ENCODE measurements at places on chromosomes 16 and 17. TPM values are rescaled to one million over a fixed set of nuclear protein-coding genes. Genes with fewer than 3 reads are reported as not detected.

- H3K36me3 ChIP-seq = peaks cover 2% of the 10 kb centered on the region
- H3K27ac ChIP-seq = peak overlapping the region; percentile 85
- peak overlapping the region; percentile 91 for H3K4me3 ChIP-seq
Observed at GRCh38 chr16:73057291-73058210, 9.6 kb upstream of the ZFHX3 start.

DNA sequence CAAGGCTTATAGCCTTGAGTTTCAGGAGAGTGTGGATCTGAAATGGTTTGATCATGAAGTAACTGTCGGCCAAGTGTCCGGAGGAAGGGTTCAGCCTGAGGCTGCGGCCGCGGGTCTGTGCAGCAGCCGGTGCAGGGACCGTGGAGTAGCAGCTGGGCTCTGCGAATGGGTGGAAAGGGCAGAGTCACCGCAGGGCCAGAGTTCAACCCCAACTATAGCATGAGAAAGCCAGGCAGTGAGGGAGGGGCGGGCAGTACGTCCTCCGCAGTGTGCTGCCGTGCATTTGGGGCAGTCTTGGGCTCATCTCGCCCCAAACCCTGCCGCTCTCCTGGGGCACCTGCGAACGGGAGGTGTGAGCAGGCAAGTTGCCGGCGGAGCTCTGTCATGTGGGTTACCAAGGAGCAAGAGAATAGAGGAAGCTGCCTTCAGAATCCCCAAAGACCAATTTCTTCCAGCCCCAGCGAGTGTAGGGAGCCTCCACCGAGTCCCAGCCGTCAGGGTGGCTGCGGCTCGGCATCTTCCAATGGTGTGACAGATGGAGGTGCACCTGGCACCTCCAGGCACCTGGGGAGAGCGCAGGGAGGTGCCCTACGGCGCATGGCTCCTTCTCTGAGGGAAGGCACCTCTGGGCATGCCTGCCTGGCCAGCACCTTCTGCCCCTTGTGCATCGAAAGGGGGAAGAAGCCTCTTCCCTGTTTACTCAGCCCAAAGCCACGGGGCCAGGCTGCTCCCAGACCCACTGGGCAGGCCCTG, 87.3 kb downstream of the RPA1 start:
- H3K4me3 ChIP-seq = no peak overlapping the region
- H3K27me3 ChIP-seq = peaks cover 8% of the 10 kb centered on the region
- H3K36me3 ChIP-seq = no peaks in the 10 kb centered on the region

DNA sequence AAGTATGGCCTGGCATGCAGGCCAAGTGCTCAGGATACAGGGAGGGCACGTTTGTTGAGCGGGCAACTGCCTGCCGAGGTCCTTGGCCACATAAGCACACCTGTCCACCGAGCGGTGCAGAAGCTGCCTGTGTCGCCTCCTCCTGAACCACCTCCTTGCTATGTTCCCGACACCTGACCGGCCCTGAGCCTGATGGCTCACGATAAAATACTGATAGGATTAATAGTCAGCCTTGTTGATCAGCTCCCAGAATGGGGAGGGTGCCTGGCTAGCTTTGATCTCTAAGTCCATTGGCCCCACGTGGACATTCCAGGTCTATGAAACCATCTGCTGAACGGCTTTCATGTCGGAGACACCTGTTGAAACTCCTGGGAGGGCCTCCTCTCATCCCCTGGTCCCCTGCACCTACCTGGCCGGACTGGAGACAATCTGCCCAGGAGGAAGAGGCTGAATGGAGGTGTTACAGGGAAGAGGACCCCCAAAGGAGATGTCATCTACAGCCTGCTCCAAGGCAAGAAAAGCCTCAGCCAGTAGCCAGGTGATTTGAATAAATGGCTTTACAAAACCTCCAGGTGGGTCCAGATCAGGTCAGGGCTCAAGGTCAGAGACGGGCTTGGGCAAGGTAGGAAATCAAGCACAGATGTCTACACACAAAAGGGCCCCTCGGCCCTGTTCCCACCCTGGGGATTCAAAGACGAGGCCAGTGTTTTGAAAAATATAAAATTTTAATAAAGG, 33.4 kb downstream of the AXIN2 start:
- H3K4me3 ChIP-seq = no peak overlapping the region
- peaks cover 36% of the 10 kb centered on the region for H3K36me3 ChIP-seq
- H3K4me1 ChIP-seq = peaks cover 33% of the 10 kb centered on the region
- peaks cover 7% of the 10 kb centered on the region for H3K27me3 ChIP-seq
- DNase-seq = no peak
- no peak overlapping the region for H3K27ac ChIP-seq

GRCh38 chr16:27401768-27402568, at the start of gene IL21R:
Gene IL21R, plus strand, starts transcription at chr16:27402174. Its CDS starts 27,898 bp downstream, at chr16:27430072.
- DNase-seq = peak; percentile 87
- peak within 1 kb of the TSS; percentile 98 for H3K4me3 ChIP-seq
- peaks cover 58% of the 10 kb centered on the region for H3K4me1 ChIP-seq

DNA sequence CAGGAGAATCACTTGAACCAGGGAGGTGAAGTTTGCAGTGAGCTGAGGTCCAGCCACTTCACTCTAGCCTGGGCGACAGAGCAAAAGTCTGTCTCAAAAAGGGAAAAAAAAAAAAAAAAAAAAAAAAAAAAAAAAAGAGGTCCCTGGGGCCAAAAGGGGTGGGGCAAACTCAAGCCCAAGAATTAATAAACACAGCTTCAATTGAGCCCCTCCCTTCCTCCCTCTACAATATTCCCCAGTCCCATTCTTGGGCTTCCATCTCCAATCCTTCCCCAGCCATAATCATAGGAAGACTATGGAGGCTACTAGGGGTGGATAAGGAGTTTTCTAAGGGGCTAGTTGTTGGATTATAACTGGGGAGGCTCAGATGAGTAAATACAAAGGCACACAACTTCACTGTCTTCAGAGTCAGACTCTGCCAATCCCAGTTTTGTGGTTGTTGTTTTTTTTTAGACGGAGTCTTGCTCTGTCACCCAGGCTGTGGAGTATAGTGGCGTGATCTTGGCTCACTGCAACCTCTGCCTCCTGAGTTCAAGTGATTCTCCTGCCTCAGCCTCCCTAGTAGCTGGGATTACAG, 9.5 kb downstream of the CAVIN1 start:
- no peak overlapping the region for H3K27ac ChIP-seq
- peaks cover 2% of the 10 kb centered on the region for H3K36me3 ChIP-seq
- peaks cover 19% of the 10 kb centered on the region for H3K4me1 ChIP-seq
- no peak overlapping the region for H3K4me3 ChIP-seq

DNA sequence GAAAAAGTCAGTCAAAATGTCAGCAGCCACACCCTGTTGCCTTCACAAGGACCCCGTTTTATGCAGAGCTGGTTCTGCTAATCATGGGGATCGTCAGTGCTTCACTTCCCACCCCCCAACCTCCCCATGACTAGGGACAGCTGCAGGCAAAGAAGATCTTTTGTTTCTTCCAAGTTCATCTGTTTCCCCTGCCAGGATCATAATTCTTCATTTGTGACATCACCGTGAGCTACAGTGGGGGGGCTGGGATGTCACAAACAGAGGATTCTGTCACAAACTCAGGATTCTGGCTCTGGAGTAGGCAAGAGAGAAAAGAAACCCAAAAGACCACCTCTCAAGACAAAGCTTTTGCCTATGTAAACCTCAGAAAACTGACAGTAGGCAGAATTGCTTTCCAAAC, 24.7 kb downstream of the DNAJC7 start:
- H3K4me3 ChIP-seq = no peak overlapping the region
- no peak overlapping the region for H3K27ac ChIP-seq
- DNase-seq = no peak
- peaks cover 57% of the 10 kb centered on the region for H3K36me3 ChIP-seq
- no peaks in the 10 kb centered on the region for H3K27me3 ChIP-seq
- no peaks in the 10 kb centered on the region for H3K4me1 ChIP-seq

DNA sequence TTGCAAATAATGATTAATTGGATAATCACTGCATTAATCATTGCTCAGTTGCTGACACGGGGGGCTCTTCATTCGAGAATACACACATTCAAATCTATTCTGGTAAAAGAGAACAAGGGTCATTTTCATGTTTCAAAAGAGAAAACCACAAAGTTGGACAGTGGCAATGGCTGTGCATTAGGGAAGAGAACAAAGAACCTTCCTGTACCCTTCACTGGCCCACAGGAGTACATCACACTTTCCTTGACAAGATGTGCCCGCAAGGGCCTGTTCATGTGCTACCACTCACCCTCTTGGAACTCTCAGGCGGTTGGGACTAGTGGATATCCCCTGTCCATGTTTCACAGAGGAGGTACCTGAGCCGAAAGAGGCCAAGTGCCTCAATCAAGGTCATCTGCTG, 223.2 kb downstream of the ZFHX3 start:
- no peaks in the 10 kb centered on the region for H3K4me1 ChIP-seq
- no peak overlapping the region for H3K27ac ChIP-seq
- no peak for DNase-seq
- H3K4me3 ChIP-seq = no peak overlapping the region
- no peaks in the 10 kb centered on the region for H3K36me3 ChIP-seq

DNA sequence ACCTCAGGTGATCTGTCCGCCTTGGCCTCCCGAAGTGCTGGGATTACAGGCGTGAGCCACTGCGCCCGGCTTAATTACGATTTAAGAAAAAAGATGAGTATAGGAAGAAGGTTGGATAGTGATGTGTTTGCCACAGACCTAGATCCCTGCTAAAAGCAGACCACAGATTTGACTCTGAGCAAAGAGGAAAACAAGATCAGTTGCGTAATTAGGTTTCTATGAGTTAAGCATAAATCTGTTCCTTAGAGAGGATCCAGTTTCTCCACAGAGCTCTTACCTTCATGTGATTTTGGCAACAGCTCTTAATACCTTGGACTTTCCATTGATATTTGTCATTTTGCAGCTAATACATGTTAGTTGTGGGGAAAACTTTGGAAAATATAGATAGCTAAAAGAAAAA, 31.1 kb downstream of the CDH1 start:
- no peak for DNase-seq
- no peaks in the 10 kb centered on the region for H3K36me3 ChIP-seq
- H3K27ac ChIP-seq = no peak overlapping the region
- H3K4me3 ChIP-seq = no peak overlapping the region

DNA sequence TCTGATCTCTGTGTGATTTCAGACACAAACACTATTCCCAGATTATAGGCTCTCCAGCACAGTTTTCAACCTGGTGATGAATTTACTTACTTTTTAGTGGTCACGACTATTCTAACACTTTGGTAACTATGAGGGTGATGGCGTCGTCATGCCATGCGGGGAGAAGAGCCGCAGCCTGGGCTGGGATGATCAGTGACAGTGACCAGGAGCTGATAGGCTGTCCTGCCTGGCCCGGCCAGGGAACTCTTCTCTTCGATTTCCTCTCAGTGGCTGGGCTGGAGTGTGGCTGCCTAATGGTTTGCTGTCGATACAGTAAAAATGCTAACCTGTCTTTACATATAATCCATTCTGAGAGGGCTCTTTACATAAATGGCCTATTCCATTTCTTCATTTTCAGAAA, 113.1 kb downstream of the IRX3 start:
- H3K36me3 ChIP-seq = no peaks in the 10 kb centered on the region
- no peak overlapping the region for H3K4me3 ChIP-seq
- no peak for DNase-seq
- H3K27ac ChIP-seq = no peak overlapping the region
- H3K27me3 ChIP-seq = peaks cover 28% of the 10 kb centered on the region

DNA sequence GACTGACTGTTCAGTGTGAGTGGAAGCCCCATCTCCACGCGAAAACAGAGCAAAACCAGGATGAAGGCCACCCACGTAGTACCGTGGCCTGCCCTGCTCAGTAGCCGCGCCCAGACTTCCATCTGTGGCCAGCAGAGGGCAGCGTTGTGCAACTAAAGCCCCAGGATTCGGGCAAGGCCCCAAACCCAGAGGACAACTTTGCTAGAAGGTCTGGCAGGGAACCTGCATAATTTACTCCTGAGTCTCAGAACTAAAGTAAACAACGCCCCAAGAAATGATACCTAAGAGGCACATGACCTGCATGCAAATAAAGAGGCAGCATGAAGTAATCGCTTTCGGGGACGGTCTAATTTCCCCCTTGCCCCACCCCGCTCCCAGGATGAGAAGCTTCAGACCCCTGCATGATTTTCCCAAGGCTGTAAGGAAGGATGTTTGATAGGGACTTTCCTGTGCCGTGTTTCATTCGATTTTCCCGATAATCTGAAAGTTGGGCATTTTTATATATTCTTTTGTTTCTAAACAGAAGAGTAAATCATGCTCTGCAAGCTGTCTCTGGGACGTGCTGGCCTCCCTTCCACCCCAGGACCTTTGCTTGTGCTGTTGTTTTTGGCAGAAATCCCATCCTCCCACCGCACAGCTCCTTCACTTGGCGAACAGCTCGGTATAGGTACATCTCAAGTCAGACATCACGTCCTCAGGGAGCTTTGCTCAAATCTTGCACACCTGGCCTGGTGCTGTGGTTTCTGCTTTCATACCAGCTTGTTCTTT, 18.6 kb downstream of the HSBP1 start:
- no peak overlapping the region for H3K4me3 ChIP-seq
- no peak overlapping the region for H3K27ac ChIP-seq

- H3K4me3 ChIP-seq = no peak overlapping the region
- H3K36me3 ChIP-seq = peaks cover 18% of the 10 kb centered on the region
- H3K27ac ChIP-seq = peak overlapping the region; percentile 86
- H3K27me3 ChIP-seq = no peaks in the 10 kb centered on the region
- DNase-seq = peak; percentile 5
Observed at GRCh38 chr17:58318065-58318481, 10.5 kb downstream of the TSPOAP1 start.

- no peak overlapping the region for H3K27ac ChIP-seq
- peaks cover 92% of the 10 kb centered on the region for H3K4me1 ChIP-seq
- H3K4me3 ChIP-seq = no peak overlapping the region
- peaks cover 11% of the 10 kb centered on the region for H3K36me3 ChIP-seq
Observed at GRCh38 chr17:27478901-27479538, 22.8 kb downstream of the KSR1 start.

GRCh38 chr17:19461116-19461515, 50.1 kb downstream of the RNF112 start:
- H3K4me1 ChIP-seq = peaks cover 27% of the 10 kb centered on the region
- H3K4me3 ChIP-seq = no peak overlapping the region
- DNase-seq = no peak
- no peak overlapping the region for H3K27ac ChIP-seq
- no peaks in the 10 kb centered on the region for H3K36me3 ChIP-seq

- no peaks in the 10 kb centered on the region for H3K36me3 ChIP-seq
- H3K4me3 ChIP-seq = no peak overlapping the region
- DNase-seq = no peak
- no peak overlapping the region for H3K27ac ChIP-seq
Observed at GRCh38 chr16:9241177-9241576, 149.7 kb downstream of the HAPSTR1 start.

GRCh38 chr17:39099663-39100286, 51.7 kb downstream of the PLXDC1 start:
- no peak for DNase-seq
- peaks cover 56% of the 10 kb centered on the region for H3K4me1 ChIP-seq
- H3K4me3 ChIP-seq = no peak overlapping the region
- H3K27me3 ChIP-seq = no peaks in the 10 kb centered on the region
- no peak overlapping the region for H3K27ac ChIP-seq
- peaks cover 1% of the 10 kb centered on the region for H3K36me3 ChIP-seq

GRCh38 chr17:65633146-65633881, 71.9 kb upstream of the AXIN2 start:
- H3K36me3 ChIP-seq = no peaks in the 10 kb centered on the region
- H3K27me3 ChIP-seq = peaks cover 3% of the 10 kb centered on the region
- no peak overlapping the region for H3K27ac ChIP-seq
- no peaks in the 10 kb centered on the region for H3K4me1 ChIP-seq
- no peak overlapping the region for H3K4me3 ChIP-seq
- DNase-seq = no peak

- H3K27ac ChIP-seq = no peak overlapping the region
- H3K27me3 ChIP-seq = no peaks in the 10 kb centered on the region
- H3K4me3 ChIP-seq = no peak overlapping the region
Observed at GRCh38 chr17:10616502-10617119, 40.5 kb downstream of the MYH3 start.

The RNF167 gene
- 273 TPM for total RNA-seq

The KRT15 gene
- total RNA-seq = not detected

The FA2H gene
- not detected for total RNA-seq

The ST6GALNAC2 gene
- not detected for total RNA-seq

The CSH1 gene
- not detected for total RNA-seq

The FZD2 gene
- total RNA-seq = 0.15 TPM

The RAMP2 gene
- not detected for total RNA-seq

The ENPP7 gene
- total RNA-seq = not detected

The PYCARD gene
- total RNA-seq = 66.8 TPM

The NPTX1 gene
- 86.1 TPM for total RNA-seq

Measured in activated CD4-positive, alpha-beta T cell treated with anti-CD3 and anti-CD28 coated beads, Interleukin-2, amount 10 ng/mL, durations not matched to agents 7 days and 5 days (primary cell).